ENCODE measurements at places on chromosomes 12 and 14.
A peak's percentile ranks its signal among the peaks of the same experiment; 100 is the strongest.

GRCh38 chr14:88931321-88932110 is 107.1 kb downstream of the TTC8 start:
- DNase-seq = no peak

- DNase-seq = no peak
Observed at GRCh38 chr12:116599285-116600136, 40.3 kb downstream of the MAP1LC3B2 start.

DNA sequence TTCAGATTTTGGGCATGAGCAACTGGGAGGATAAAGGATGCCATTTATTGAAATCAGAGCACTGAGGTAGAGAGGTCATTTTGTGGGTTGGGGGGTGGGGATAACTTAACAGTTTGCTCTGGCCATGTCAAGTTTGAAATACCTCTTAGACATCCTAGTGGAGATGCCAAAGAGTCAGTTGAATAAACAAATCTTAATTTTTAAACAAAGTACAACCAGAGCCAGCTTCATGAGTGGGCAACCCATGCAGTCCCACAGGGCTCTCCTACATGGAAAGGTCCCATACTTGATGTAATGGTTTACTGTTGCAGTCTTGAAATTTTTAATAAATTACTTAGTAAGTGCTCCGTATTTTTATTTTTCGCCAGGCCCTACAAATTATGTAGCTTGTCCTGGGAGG is 81.2 kb downstream of the ANO4 start:
- DNase-seq = no peak

DNA sequence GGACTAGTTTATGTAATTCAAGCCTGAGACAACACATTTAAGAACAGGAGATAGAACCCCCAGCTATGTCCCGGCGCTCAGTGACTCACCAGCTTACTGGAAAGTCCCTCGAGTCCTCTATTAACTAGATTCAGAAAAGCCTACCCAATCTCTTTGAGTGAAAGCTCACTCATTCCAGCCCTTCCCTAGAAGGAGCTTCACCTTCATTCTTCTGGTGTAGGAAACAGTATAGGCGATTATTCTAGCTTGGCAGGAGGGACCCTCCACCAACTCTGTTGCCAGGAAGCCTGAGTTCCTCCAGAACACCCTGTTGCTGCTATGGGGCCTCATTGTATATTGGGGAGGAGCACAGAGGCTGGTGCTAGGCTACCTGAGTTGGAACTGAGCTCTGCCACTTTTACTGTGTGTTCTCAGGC is 57.2 kb upstream of the AEBP2 start:
- peak; percentile 83 for DNase-seq

- DNase-seq = no peak
Observed at GRCh38 chr12:78181544-78182162, 351.0 kb downstream of the NAV3 start.

DNA sequence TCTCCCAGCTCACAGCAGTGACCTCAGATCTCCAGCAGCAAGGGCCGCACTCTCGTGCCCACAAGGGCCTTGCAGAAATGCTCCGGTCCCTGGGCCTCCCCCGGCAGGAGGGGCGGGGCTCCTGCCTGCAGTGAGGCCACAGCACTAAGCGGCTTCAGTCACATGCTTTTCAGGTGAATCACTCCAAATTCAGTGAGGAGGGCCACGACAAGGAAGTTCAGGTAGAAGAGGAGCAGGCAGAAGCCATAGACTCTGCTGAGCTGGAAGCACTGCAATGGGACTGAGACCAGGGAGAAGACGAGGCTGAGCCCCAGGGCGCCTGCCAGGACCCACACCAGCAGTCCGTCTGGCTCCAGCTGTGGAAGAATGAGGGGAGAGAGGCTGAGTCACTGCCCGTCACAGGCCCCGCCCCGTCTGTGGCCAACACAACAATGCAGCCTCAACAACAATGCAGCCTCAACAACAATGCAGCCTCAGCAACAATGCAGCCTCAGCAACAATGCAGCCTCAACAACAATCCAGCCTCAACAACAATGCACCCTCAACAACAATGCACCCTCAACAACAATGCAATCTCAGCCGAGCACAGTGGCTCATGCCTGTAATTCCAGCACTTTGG is 35.2 kb downstream of the SLC8B1 start:
- peak; percentile 77 for DNase-seq

GRCh38 chr14:86462193-86462753 is 932.3 kb downstream of the FLRT2 start:
- DNase-seq = no peak
